ENCODE measurements at places on chromosomes 11 and 22.

GRCh38 chr11:45343444-45343843 lies 57.3 kb upstream of the SYT13 start:
- DNase-seq = no peak

GRCh38 chr22:18095101-18095805 lies 15.4 kb upstream of the TUBA8 start:
- DNase-seq = no peak

DNA sequence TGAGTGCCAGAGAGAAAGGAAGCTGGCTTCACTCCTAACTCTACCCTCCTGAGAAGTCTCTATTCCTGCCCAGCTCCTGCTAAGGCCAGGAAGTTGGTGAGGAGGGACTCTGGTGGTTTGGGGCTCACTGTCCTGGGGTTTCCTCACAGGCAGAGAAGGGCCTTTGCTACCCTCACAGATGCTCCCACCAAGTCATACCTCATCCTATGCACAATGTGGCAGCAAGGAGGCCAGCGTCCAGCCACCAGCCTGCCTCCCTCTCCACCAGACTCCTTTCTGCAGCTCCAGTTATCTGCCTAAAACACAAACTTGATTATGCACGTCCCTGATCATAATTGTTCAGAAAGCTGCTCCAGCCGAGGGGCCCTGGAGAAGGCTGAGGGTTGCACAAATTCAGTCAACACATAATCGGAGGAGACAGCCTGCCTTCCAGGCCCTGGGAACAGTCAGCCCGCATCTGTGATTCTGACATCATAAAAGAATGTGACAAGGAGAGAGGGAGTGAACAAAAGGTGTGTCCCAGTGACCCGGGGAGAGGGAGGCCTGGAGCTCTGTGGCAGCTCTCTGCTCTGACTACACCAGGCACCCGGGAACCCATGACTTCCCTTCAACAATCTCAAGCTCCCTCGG lies 28.8 kb downstream of the DKK3 start:
- DNase-seq = no peak

DNA sequence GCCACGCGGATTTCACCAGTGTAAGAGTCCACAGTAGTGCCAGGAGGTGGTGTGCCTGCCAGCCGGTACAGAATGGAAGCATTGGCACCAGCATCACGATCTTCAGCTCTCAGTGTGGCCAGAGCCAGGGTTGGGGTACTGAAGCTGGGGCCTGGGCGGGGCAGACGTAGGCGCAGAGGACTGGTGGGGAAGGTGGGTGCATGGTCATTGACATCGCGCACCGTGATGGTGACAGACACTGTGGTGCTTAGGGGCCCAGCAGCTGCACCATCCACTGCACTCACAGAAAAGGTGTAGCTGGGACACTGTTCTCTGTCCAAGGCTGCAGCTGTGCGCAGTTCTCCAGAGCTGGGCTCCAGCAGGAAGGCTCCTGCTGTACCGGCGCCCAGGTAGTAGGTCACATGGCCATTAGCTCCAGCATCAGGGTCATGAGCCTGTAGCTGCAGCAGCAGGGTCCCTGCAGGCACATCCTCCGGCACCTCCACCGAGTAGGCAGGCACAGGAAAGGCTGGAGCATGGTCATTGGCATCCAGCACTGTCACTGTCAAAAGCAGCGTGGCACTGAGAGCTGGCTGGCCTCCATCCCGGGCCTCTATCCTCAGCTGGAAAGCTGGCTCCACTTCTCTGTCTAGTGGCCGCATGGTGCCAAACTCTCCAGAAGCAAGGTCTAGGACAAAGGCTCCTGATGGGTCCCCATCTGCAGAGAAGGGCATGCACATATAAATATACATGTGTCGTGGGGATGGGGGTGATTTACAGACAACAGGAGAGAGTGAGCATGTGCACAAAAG lies 7.9 kb upstream of the TPP1 start:
- DNase-seq = no peak

- no peak for DNase-seq
Observed at GRCh38 chr11:1160231-1161101, 2.7 kb downstream of the MUC5AC start.

DNA sequence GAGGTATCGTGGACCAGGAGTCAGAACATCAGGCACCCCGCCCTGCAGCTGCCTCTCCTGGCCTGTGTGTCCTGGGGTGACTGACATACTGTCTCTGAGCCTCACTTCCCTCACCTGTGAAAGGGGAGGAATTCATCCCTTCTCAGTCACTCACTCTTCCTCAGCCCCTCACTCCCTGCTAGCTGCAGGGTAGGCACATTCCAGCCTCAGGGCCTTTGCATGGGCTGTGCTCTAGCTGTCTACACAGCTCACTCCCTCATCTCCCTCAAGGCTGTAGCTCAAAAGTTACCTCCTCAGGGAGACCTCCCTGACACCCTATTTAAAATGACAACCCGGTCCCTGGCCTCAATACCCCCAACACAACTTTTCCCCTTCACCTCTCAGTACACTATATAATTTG lies 2.5 kb downstream of the TP53I11 start:
- DNase-seq = no peak

- no peak for DNase-seq
Observed at GRCh38 chr11:116162886-116163230, 609.9 kb downstream of the BUD13 start.

- no peak for DNase-seq
Observed at GRCh38 chr11:64540428-64540825, 50.6 kb upstream of the SLC22A12 start.

- DNase-seq = no peak
Observed at GRCh38 chr11:15817001-15817400, 539.3 kb downstream of the SOX6 start.

GRCh38 chr11:78510025-78510596 lies 64.6 kb downstream of the NARS2 start:
- DNase-seq = no peak

DNA sequence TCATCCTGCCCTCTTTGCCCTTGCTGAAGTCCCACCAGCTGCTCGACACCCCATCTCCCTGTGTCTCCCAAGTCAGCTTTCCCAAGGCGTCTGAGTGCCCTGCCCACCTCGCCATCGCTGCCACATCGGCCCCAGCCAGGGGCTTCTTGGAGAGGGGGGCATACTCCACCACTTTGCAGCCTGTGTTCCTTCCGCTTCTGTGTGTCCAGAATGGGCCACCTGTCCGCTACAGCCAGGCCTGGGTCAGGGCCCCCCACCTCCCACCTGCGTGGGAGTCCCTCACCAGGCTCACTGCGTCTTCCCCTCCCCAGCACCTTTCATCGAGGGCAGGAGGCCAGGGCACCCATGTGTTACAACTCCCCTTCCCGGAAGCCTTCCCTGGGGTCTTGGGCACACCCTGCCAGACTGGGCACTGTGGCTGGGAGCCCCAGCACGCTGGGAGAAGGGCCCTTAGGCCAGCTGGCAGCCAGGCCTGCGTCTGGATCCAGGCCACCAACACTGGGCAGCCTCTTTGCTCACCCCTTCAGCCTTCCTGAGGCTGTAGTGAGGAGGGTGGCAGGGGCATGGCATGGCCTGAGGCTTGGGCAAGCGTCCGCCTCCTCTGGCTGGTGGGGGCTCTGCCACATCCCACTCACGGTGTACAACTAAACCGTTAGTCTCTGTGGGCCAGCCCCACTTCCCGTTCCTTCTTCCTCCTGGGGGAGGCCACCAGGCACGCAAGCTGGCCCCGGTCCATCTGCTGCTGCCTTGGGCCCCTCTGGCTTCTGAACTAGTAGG lies 13.4 kb downstream of the CPT1A start:
- DNase-seq = no peak

GRCh38 chr11:82003671-82004515 lies 729.8 kb downstream of the FAM181B start:
- DNase-seq = no peak

DNA sequence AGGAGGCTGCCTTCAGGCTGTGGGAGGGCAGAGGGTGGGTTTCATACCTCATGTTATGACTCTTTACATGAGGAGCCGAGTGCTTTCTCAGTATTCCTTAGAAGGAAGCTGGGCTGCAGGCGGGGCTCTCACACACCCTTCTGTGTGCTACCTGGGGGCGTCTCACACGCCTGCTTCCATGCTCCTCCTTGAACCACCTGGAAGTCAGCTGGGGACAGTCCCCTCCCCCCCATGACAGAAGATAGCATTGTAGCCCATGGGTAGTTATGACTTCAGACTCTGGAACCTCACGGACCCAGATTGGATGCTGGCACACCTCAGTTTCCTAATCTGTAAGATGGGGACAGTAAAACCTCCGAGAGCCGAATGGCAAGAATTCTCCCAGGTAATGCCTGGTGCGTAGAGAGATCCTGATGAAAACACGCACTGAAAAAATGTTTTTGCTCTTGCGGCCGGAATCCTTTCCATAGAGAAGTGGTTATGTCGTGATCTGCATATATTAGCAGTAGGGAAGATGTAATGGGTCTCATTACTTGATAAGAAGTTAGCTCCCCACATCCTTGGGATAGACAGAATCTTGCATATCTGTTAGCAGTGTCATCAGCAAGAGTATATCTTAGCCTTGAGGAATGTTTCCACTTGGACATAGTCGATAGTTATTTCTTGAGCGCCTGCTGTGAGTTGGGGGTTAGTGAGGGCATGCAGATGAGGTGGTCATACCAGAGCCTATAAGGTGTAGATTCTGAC lies 4.9 kb downstream of the DAGLA start:
- no peak for DNase-seq

GRCh38 chr11:130022799-130023198 lies 20.2 kb upstream of the PRDM10 start:
- DNase-seq = no peak

DNA sequence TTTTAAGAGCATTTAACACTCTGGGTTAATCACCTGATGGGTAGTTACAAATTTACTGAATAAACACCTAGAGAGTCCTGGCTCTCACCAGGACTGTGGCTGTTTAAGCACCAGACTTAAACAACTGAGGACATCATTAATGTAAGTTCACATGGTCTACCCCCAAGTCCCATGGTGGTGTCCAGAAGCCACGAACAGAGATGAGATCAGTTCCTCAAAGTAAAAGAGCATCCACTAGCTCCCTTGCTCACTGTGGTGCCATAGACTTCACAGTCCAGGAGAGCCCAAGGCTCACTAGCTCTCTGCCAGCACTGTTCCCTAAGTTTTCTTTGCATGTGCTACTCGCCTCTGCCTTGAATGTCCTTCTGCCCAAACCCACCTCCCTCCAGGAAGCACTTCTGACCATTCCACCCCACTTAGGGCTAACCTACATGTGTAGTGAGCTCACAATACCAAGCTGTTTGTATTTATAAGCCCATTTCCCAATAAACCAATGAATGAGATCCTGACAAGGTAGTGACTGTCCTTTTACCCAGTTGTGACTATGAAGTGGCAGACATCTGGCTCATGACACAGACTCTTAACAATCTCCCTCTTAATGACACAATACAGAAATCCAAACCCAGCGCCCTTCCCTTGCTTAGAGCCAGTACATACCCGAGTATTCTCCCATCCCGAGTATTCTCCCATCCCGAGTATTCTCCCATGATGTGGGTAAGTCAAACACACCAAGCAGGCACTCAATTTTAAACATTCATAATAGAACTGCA lies 15.7 kb downstream of the NAP1L4 start:
- no peak for DNase-seq
